ENCODE measurements at places on chromosomes 1 and 21.

- no peak for DNase-seq
Measured at GRCh38 chr1:86641318-86641717, 63.1 kb upstream of the SH3GLB1 start.

DNA sequence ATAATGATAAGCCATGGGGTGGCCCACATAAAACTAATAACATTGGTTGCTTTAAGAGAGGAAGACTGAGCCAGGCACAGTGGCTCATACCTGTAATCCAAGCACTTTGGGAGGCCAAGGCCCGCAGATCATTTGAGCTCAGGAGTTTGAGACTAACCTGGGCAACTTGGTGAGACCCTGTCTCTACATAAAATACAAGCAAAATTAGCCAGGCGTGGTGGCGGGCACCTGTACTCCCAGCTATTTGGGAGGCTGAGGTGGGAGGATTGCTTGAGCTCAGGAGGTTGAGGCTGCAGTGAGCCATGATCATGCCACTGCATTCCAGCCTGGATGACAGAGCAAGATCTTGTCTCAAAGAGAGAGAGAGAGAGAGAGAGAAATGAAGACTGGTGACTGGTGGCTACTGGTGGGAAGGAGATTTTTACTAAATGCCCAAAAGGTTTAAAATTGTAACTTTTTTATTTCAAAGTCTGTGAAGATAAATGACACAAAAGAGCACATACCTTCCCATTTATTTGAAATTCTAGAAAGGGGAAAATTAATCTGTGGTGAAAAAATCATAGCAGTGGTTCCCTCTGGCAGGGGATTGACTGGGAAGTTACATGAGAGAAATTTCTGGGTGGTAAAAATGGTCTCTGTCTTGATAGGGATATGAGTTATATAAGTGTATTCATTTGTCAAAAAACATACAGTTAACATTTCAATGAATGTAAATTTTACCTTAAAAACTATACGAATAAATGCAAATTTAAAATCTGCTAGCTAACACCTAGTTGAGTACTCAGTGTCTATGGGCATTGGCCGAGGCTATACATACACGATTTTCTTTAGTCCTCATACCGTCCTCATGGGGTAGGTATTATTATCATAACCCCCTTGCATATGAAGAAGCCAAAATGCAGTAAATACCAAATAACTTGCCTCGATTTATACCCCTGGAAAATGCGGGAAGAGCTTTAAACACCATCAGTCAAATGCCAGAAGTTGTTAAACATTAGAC is 2.2 kb upstream of the NBPF1 start:
- DNase-seq, result no peak

DNA sequence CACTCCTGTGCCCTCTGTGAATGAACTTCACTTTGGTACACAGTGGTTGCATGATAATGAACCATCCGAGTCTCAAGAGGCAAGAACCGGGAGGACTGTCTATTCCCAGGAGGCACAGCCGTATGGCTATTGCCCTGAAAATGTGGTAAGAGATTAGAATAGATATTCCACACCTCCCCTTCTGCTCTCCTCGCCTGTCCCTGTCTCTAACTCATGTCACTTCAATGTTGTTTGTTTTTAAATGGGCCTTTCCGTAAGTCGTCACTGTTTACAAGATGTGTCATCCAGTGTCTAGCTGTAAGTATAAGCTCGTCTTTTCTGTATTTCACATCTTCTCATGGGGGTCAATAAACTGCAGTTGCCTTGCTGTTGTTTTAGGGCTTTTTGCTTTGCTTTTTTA is 122.2 kb downstream of the PATJ start:
- DNase-seq, result no peak

DNA sequence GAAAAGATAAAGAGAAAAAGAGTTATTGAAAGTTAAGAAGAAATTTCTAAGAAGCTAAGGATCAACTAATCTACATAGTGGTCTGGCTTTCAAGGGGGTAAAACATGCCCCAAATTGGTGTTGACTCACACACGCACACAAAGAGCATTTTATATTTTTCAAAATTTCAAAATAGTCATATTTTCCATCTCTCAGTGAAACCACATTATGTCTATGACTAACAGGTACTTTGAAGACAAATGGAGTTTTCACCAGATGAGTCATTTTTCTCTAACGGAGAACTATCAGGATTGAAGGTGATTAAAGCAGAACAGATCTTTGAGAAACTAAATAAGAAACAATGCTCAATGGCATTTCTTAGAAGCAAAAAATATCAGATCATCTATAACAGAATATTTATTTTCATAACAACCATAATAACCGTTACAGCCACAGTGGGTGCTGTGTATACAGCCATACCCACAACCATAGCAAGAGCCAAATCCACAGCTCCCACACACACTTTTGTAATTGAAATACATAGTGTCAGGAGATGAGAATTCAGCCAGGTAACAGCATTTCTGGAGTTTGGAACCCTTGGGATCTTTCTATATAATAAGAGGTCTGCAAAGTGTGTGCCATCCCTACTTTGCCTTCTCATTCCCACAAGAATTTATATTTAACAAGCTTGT is at the start of gene KRTAP21-3:
Gene KRTAP21-3 (minus strand): TSS at position 539 of the 671 bp plus-strand sequence. CDS start 18 bp downstream, at position 521.
- no peak for DNase-seq

- DNase-seq, result no peak
Measured at GRCh38 chr1:60949154-60949825, 133.1 kb upstream of the NFIA start.

DNA sequence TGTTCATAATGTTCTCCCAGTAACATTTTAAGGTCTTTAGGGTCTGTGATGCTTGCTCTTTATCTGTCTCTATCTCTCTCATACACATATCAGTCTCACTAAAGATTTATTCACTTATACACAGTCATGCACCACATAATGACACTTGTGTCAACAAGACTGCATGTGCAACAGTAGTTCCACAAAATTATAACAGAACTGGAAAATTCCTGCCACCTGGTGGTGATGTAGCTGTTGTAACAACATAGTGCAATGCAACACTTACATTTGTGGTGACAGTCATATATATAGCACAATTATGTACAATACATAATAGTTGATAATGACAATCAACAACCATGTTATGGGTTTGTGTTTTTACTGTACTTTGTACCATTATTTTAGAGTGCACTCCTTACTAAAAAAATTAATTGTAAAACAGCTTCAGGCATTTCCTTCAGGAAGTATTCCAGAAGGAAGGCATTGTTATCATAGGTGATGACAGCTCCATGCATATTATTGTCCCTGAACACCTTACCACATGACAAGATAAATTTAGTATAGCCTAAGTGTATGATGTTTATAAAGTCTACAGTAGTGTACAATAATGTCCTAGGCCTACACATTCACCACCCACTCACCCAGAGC is 8.1 kb downstream of the TDRD5 start:
- DNase-seq, result no peak

DNA sequence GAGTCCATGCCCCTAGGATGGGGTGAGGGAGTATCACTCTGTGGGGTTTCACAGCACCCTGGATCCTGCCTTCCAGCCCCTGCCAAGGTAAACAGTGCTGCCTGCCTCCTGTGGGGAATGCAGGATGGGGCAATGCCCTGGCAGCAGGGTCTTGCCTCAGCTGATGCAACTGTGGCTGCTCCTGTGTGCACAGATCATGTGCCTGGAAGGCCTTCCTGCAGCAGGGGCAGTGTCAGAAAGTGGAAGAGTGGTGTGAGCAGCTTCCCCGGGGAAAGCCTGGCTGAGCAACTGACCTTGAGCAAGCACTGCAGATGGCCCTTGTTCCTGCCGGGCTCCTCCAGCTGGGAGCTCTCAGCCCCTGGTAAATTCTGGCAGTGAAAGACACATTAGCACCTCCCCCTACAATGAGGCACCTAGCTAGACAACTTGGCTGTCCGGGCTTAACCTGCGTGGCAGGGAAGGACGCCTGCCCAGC is 9.9 kb downstream of the TOR3A start:
- no peak for DNase-seq

DNA sequence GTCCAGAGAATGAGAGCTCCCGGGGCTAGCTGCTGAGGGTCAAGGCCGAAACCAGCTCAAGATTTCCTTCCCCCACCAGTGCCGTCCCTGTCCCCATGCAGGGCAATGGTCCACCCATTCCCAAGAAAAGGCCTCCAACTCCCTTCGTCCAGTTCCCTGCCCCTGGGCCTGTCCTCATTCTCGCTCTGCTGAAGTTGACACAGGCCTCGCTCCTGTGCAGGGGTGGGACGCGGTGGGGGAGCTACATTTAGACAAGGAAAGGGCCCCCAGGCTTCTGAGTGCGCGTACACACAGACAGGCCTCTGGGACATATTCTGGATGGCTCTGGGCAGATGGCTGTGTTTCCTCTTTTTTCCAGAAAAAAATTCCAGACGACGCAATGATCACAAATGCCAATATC is 188.3 kb downstream of the ETS2 start:
- no peak for DNase-seq

- no peak for DNase-seq
Measured at GRCh38 chr21:35011681-35012080, 37.4 kb downstream of the RUNX1 start.

DNA sequence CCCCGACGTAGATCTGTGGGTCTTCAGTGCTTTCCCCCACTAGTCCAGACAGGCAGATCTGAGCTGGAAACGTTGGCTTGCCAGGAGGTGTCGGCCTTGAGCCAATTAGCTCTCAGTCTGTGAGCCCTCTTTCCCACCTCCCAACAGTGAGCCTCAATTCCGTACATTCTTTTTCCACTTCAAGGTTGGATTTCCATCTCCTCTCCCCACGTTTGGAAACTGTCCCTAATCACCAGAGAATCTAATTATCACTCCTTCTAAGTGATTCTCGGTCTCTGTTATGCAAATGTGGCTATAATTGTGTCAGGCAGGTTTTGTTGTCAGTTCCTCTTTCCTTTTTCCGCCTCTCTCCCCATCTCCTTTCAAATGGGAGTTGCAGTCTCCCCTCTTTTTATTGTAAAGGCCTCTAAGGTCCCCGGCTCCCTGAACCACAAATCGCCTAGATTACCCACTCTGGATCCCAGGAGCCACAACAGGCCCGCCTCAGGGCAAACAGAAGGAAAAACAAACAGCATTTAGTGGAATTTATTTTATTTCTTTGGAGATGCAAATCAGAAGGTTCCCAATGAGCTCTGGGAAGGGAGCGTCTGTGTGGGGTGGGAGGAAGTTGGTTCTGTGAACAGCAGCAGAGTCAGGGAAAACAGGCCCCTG is 29.4 kb upstream of the LRRN2 start:
- DNase-seq, result no peak

GRCh38 chr1:90622666-90623065 is 94.4 kb downstream of the BARHL2 start:
- DNase-seq, result no peak

DNA sequence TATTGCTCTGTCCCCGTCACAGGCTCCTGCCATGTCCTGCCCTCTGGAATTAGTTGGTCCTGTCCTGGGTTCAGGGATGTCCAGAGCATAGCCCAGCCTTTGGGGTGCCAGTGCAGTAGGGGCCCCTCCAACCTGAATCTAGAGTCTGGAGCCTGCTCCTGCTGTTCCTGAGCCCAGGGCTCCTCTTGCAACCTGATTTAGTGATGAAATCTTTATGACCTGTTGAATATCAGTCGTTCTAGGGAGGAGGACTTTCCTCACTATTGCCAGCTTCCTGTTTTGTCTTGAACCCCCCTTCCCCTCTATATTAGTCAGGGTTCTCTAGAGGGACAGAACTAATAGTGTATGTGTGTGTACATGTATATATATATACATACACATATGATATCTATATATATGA is 42.5 kb upstream of the STUM start:
- no peak for DNase-seq

GRCh38 chr1:2604844-2605508 is 18.4 kb downstream of the PRXL2B start:
- no peak for DNase-seq

- no peak for DNase-seq
Measured at GRCh38 chr1:19664453-19665185, at the start of gene HTR6. TSS of gene HTR6 (plus strand) at chr1:19664875. CDS start at chr1:19665754, 879 bp downstream.

- no peak for DNase-seq
Measured at GRCh38 chr1:182139496-182139895, 78.0 kb upstream of the ZNF648 start.

DNA sequence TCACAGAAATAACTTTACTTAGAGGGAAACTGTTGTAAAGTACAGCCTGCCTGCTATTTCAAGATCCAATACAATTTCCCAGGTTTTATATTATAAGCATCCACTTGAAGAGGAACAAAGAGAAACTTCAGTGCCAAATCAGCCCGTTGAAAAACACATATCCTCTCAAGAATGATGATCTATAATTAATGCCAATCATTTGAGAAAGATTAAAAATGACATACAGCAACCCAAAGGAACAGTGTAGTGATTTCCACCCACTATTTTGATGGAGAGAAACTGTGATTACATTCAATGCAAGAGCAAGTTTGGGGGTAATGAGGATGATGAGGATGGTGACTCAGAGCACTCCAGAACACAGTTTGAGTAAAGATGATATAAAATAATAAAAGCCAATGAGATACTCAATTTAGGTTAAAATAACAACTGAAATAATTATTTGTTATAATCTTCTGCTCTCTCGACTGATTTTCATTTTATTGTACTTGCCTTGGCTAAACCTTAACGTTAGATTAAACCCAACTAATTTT is 715.5 kb downstream of the NCAM2 start:
- DNase-seq, result no peak
